Cerebellum (tissue), 4 donors: ENCODE measurements at places on chromosomes 7 and 10. TPM values are rescaled to one million over a fixed set of nuclear protein-coding genes. Genes with fewer than 3 reads are reported as not detected.
A peak's percentile ranks its signal among the peaks of the same experiment; 100 is the strongest.

- DNase-seq: no peak
Measured at GRCh38 chr10:25130906-25131305, 43.9 kb upstream of the GPR158 start.

GRCh38 chr10:100739517-100740368 is 5.6 kb upstream of the PAX2 start:
- no peak for DNase-seq

DNA sequence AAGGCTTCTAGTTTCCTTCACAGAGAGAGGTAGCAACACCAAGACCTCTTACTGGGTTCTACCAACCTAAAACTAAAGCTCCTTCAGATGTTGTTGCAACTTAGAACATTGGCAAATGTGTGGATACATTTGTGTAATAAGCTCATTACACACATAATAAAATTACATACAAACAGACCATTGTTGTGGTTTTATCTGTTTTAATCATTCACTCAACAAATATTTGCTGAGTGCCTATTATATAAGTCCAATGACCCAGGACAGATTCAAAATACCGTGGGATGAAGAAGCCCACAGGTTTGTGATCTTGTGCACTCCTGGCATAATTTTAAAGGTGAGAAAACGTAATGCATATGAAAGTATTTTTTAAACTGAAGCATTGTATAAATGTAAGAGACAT is 160.4 kb upstream of the NPVF start:
- DNase-seq: no peak

DNA sequence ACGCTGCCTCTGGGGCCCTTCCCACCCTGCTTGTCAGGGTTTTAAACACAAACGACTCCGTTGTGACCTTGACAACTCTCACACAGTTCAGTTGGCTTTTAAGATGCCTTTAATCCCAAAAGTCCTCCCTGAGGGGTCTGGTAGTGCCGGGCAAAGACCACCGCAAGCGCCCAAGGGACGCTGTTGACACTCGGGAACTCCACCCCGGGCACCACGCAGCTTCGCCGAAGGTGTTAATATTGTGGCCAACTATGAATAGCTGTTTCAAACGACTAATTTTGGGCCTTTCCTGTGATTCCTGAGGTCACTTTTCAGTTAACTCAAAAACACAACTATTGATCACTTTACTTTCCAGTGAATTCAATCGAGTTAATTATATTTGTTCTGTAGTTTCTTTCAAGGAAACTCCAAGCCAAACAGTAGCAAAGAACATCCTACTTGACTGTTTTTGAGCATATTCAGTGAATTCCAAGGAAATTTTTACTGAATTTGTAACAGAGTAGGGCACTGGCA is 958 bp upstream of the ESYT2 start:
- no peak for DNase-seq

- peak; percentile 26 for DNase-seq
Measured at GRCh38 chr10:76122056-76122455, 690.6 kb downstream of the LRMDA start.

- no peak for DNase-seq
Measured at GRCh38 chr10:72332423-72333111, 22.2 kb downstream of the DNAJB12 start.

- no peak for DNase-seq
Measured at GRCh38 chr10:62746951-62747729, 57.4 kb upstream of the ADO start.

- DNase-seq: no peak
Measured at GRCh38 chr10:95360122-95360714, 69.4 kb upstream of the PDLIM1 start.

GRCh38 chr7:3431306-3431705 is 130.3 kb downstream of the SDK1 start:
- no peak for DNase-seq

DNA sequence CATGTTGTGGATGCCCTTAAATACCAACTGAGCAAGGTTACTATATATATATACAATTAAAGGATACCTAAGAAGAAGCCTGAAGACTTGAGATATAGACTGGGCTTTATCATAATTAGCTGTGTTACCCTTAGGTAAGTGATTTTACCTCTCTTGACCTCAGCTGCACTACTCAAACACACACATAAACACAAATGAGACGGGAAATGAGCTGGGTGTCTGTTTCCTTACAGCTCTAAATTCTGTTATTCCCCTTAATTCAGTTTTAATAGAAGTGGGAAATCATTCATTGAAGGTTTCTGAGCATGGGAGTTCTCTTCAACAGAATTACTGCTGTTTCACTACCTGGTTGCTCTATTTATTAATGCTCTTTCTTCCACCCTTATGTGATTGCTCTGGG is 60.7 kb downstream of the GBF1 start:
- no peak for DNase-seq

GRCh38 chr10:44056206-44056605 is 328.7 kb downstream of the CXCL12 start:
- DNase-seq: no peak

The PNLIPRP2 gene
- total RNA-seq: not detected

- no peak for DNase-seq
Measured at GRCh38 chr10:9898633-9899395, 1118.9 kb upstream of the CELF2 start.

DNA sequence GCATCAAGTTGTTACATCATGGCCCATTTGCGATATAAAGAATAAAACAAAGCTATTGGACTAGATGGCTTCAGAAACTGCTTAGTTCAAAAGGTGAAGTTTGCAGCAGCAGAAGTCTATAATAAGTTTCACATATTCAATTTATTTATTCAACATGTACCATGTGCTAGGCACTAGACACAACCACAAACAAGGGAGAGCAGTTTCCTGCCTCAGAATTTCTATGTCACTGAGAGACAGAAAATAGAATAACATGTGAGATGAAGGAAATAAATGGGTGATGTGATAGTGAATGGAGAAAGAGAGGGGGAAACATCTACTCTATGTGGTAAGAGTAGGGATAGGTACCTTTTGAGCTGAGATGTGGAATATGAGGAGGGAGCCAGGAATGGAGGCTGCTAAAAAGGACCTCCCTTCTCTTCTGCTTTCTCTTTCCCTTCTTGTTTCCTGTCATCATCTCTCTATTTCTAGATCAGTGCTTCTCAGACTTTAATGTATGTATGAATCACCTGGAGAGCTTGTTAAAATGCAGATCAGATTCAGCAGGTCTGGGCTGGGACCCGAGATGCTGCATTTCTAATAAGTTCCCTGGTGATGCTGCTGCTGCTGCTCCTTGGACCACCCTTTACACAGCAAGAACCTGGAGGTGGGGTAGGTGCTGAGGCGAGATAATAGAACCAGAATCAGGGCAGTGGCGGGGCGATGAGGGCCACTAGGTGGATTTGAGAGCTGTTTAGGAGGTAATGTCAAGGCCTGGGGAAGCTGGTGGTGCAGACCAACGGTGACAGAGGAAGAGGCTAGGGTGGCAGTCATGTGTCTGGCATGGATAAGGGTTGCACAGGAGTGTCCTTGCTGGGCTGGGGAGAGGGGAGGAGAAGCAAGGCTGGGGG is 13.7 kb upstream of the INMT start:
- no peak for DNase-seq

DNA sequence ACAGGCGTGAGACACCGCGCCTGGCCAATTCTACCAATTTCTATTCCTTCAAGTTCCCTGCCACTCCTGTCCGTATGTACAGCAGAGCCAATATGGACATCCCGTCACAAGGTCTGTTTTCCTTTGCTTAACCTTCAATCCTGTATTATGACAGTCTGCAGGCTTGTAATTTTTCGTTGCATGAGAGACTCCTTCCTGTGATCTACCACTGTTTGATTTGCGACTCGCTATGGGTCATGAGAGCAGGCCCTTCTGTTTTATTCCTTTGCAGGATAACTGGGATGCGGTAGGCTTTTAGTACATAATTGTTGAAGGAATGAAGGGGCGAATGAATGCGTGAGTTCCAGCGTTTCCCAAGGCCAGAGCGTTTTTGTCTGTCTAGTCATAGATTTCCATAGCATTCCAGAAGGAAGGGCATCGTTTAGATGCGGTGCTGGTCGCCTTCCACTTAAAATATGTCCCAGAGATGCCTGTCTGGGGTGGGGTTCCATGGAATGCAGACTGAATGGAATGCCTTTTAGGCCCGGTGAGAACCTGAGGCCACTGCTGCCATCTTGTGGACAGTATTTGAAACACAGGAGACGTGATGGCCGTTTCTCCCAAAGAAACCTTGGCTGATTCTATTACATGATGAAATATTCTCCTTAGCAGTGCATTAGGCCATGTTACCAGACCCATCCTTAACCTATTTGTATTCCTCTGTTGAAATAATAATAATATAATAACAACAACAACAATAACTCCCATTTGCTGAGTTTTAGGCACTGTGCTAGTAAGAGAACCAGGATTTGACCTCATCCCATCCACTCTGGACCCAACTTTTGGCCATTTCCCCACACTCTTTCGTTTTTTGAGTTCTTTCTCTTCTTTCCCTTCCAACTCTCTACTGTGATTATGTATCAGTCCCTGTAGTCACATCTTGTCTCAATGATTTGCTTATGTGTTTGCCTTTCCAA is 193.2 kb downstream of the MYOF start:
- DNase-seq: peak; percentile 61

The OR6V1 gene
- total RNA-seq: not detected

The CNPY1 gene
- total RNA-seq: 19.4 TPM

DNA sequence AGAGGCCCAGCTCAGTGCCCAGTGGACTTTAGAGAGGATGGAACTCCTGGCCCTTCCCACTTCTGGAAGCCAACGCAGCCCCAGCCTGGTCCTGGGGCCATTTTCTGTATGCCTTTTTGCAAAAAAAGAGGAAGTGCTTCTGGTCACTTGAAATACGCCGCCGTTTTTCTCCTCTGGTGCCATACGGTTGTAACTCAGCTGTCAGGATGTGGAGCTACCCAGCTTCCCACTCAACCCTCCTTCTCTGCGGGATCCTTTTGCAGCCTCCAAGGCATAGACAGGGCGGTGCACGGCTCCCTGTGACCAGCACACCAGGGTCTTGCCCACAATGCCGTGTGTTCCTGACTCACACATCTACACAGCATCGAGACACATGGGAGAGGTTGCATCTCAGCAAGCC is 369.6 kb downstream of the TCERG1L start:
- DNase-seq: no peak

The IFIT1B gene
- 0.82 TPM for total RNA-seq

- no peak for DNase-seq
Measured at GRCh38 chr10:90588222-90588621, 269.6 kb downstream of the HTR7 start.

DNA sequence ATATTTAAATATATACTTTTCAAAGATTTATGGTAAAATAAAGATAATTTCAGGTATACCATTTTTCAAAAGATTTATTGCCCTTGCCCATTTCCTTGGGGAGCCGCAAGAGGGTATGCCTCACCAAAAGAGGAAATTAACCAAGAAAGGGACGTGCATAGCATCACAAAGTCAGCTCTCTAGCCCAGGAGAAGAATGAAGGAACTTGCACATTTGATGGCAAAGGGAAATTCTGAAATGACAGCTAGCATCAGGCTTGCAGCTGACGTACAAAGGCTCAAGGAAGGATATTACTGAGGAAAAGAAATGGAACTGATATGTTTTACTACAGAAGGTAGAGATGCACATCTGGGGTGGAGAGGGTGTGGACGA is 93.6 kb upstream of the RSU1 start:
- no peak for DNase-seq

DNA sequence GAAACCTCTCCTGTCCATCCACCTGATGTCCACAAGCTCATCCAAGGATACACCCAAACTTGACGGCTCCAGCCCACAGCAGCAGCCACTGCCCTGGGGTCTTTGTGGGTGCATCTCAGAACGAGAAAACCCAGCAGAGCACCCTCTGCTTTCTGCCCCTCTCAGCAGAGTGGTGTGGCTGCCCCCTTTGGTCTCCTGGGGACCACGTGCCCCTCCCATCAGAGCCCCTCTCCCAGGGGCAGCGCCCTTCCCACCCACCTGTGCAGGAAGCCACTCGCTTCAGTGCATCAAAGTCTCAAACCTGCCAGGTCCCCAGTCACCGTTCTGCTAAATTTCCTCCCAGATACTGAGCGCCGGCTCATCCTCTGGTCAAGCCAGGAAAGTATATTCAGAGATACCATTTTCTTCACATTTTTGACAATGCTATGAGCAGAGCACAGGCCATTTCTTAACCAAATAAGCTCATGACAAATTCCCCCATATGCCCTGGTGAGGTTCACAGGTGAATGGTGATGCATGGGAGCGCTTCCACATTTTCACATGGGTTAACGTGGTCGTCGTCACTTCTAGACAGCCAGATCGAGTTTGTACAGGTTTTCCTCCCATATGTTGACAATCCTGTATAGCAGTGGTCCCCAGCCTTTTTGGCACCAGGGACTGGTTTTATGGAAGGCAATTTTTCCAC is 32.4 kb downstream of the CAMK2B start:
- peak; percentile 8 for DNase-seq

The WNT8B gene
- total RNA-seq: not detected

The FAM131B gene
- total RNA-seq: 42.6 TPM

- no peak for DNase-seq
Measured at GRCh38 chr10:11037991-11038390, 20.3 kb downstream of the CELF2 start.

GRCh38 chr7:21884496-21884895 is 61.2 kb downstream of the CDCA7L start:
- DNase-seq: no peak

GRCh38 chr10:129033340-129033739 is 433.7 kb upstream of the MGMT start:
- DNase-seq: peak; percentile 5

DNA sequence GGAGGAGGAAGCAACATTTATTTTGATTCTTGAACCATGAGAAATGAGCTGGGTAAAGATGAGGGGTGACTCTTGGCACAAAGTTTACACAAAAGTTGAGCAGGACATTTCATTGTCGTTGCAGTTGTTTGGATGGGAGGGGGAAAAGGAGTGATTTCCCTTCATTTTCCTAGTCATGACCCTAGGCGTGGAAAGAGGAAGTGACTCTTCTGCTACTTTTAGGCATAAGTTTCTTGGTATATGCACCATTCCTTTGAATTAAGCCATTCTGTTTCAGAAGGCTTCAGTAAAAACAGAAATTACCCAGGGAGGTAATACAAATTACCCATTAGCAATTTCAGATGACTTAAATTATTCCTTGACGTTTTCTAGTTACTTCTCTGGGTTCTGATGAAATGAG is 113.9 kb upstream of the FAM171A1 start:
- no peak for DNase-seq

- no peak for DNase-seq
Measured at GRCh38 chr7:70787771-70788170, 344.2 kb upstream of the GALNT17 start.

DNA sequence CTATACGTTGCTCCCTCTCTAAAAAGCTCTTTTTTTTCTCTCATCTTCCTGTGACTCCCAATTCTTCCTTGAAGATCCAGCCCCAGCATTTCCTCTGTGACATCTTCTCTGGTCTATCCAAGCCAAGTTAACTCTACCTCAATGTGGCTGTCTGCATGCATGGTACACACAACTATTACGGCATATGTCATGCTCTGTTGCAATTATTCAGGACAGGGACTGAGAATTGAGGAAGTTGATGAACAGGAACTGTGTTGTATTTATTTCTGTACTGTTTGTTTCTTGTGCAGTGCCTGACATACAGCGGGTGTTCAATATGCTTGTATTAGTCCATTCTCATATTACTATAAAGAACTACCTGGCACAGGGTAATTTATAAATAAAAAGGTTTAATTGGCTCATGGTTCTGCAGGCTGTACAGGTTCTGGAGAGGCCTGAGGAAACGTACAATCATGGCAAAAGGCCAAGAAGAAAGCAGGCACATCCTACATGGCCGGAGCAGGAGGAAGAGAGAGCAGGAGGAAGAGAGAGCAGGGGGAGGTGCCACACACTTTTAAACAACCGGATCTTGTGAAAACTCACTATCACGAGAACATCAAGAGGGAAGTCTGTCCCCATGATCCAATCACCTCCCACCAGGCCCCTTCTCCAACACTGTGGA is 6.3 kb downstream of the TRPV5 start:
- no peak for DNase-seq

The SORCS1 gene
- total RNA-seq: 25.6 TPM

GRCh38 chr10:100334762-100335161 is 4.7 kb upstream of the PKD2L1 start:
- DNase-seq: no peak
